Esophagus muscularis mucosa (tissue), 4 donors: ENCODE measurements at places on chromosomes 13 and 19. TPM values are rescaled to one million over a fixed set of nuclear protein-coding genes. Genes with fewer than 3 reads are reported as not detected.

The LGALS4 gene
- 0.42 TPM for total RNA-seq

The ZNF578 gene
- 4.2 TPM for total RNA-seq

- H3K27ac ChIP-seq = no peak overlapping the region
- H3K36me3 ChIP-seq = no peaks in the 10 kb centered on the region
- H3K4me3 ChIP-seq = no peak overlapping the region
These were observed 90.3 kb downstream of the RNF17 start for GRCh38 chr13:24854311-24854710.

DNA sequence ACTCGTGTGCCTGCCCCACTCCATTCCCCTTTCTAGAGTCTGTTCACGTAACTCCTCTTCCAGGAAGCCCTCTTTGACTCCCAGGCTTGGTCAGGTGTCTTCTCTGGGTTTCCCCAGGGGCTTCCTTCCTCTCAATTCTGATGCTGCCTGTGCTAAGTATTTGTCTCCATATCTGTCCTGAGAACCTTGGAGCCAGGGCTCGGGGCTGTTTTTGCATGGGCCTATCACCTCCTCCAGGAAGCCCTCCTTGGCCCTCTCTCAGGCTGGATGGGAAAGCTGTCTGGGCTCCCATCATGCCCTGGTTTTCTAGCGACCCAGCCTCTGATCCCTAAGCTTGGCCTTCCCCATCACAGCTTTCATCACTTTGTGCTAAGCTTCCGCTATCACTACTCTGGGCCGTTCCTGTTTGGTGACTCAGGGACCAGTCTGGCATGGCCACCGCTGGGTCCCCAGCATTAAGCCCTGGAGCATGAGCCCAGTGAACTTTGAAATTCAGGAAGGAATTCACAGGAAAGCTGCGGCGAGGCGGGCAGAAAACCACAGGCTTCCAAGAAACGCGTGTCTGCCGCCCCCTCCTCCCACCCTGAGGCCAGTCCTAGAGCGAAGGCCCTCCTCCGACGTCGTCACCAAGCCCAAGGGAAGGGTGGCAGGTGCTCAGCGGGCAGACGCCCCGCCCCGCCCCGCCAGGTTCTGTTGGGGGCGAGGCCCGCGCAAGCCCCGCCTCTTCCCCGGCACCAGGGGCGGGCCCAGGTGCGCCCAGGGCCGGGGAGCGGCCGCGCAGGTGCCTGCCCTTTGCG is 486 bp upstream of the SPINT2 start:
- no peak overlapping the region for H3K27ac ChIP-seq
- peak overlapping the region; percentile 57 for H3K4me3 ChIP-seq
- no peaks in the 10 kb centered on the region for H3K36me3 ChIP-seq
- no peak for DNase-seq
- peaks cover 13% of the 10 kb centered on the region for H3K27me3 ChIP-seq

DNA sequence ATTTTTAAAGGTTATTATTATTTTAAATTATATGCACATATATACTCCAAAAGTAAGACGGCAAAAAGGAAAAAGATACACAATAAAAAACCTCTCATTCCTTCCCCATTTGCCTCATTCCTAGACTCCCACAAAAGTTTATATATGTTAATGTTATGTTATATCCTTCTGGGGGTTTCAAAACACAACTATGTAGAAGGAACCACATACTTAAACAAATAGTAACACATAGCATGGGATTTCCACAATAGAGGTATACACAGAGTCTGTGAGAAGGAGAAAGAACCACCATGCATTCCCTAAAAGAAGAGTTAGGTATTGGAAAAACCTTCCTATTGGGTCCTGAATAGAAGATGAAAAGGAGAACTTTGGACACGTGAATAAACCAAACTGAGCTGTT is 9.1 kb downstream of the PDS5B start:
- no peak overlapping the region for H3K27ac ChIP-seq
- no peaks in the 10 kb centered on the region for H3K27me3 ChIP-seq
- no peaks in the 10 kb centered on the region for H3K36me3 ChIP-seq
